NCI-H1417 treated with DMSO at 0.1 percent for 48 hours (cell line): ENCODE measurements at places on chromosomes 3 and 15.

GRCh38 chr15:59344311-59344710 lies 28.4 kb downstream of the MYO1E start:
- DNase-seq, result no peak

DNA sequence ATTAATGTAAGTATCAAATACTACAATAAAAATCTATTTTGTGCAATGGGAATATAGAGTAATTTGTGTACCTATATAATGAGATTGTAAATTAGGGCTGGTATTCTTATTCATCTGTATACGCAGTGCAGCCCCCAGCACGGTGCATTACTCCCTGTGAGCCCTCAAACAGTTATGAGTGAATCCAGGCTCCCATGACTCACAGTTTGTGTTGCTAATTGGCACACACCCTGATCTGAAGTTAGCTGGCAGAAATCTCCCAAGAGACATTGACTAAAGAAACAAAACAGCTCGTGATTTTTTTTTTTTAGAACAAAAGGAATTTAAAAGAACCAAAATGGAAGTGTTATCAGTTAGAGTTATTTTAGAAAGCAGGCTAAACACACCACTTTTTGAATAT lies 15.7 kb downstream of the GK5 start:
- DNase-seq, result no peak

GRCh38 chr15:36525430-36525829 lies 54.0 kb upstream of the CDIN1 start:
- no peak for DNase-seq

GRCh38 chr3:148309390-148310035 lies 388.2 kb upstream of the AGTR1 start:
- DNase-seq, result no peak

DNA sequence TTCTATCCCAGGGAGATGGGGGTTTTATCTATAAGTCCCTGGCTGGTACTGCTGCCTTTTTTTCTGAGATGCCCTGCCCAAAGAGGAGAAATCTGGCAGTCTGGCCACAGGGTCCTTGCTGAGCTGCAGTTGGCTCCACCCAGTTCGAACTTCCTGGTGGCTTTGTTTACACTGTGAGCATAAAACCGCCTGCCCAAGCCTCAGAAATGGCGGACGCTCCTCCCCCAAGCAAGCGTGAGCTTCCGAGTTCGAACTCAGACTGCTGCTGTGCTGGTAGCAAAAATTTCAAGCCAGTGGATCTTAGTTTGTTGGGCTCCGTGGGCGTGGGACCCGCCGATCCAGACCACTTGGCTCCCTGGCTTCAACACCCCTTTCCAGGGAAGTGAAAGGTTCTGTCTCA lies 126.8 kb upstream of the SUCLG2 start:
- DNase-seq, result no peak

DNA sequence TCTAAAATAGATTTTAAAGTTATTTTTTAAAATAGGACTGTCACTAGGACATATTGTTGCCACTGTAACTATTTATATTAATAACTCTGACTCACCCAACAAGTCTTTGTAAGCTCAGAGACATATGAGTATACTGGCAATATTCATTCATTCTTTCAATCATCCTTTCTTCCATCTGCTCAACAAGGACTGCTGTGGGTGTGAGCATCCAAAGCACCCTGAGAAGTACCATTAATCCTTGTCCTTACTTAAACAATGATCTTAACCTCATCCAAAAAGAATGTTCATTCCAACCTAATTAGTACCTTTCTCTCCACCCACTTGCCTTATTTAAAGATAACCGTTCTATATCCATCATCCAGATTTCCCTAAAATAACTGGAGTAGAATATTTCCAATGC lies 94.2 kb upstream of the PPP2R3A start:
- no peak for DNase-seq

DNA sequence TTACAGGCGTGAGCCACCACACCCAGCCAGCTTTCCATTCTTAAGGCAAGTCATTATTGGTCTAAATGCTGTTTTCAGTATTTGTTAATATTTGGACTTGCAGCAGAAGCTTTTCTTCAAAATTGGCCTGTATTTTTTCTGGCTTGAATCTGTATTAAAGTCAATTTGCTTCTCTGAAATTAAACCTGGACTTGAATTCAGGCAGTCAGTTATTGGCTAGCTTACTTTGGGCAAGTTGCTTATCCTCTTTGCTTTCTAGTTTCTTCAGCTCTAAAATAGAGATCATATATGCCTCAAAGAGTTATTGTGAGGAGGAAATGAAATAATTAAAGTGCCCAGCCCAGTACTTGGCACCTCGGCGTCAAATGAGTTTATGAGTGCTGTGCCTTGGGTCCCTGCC lies 17.3 kb downstream of the STARD9 start:
- no peak for DNase-seq

- no peak for DNase-seq
These were observed 2.4 kb downstream of the PSMA4 start for GRCh38 chr15:78542647-78543046.

DNA sequence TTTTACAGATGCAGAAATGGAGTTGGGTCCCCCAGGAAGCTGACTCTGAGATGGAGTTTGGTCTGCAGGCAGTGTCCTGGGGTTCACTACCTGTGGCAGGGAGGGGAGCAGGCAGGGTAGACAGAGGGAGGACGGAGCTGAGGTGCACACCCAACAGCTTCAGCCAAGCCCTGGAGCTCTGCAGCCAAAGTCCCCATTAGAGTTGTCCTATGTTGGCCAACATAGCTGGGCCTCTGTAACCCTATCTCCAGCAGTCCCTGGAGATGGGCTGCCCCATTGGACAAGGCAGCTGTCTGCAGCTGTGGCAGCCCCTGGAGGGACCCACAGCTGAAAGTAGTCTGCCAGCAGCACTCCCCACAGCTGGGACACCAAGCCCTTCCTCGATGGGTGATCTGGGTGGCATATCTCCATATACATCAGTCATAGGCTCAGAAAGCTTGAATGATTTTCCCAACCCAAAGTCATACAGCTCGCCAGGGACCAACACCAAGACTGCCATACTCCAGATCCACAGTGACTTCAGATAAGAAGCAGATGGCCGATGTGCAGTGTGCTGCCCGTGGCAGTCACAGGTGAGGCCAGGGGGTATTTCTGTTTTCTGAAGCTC lies 31.9 kb downstream of the STARD5 start:
- DNase-seq, result no peak

GRCh38 chr3:36738702-36739101 lies 25.7 kb downstream of the DCLK3 start:
- no peak for DNase-seq

- no peak for DNase-seq
These were observed 4.8 kb downstream of the MYL3 start for GRCh38 chr3:46858456-46858855.

GRCh38 chr15:65081758-65082157 lies 5.2 kb downstream of the KBTBD13 start:
- no peak for DNase-seq

GRCh38 chr3:42090973-42091731 lies at the start of gene TRAK1:
Gene TRAK1 (plus strand): TSS chr3:42091357. CDS start chr3:42091470, 113 bp downstream.
- no peak for DNase-seq

GRCh38 chr3:53179580-53179979 lies 18.6 kb downstream of the PRKCD start:
- no peak for DNase-seq

- DNase-seq, result no peak
These were observed 45.3 kb downstream of the SEMA3G start for GRCh38 chr3:52399593-52399992.

DNA sequence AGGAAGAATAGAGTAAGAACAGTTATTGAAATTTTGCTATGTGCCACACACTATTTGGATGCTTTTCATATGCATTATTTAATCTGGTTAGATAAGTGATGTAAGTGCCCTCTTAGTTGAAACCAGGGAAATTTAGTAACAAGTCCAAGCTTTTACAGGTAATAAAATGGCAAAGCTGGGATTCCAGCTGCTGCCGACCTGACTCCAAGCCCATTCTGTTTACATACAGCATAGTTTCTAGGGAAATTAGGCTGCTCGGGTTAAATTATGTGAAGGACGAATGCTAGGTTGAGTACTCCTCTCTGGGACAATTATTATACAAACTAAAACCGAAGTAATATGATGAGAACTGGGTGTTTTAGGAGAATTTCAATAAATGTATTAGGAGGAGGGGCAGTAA lies 38.7 kb upstream of the FAH start:
- DNase-seq, result no peak

DNA sequence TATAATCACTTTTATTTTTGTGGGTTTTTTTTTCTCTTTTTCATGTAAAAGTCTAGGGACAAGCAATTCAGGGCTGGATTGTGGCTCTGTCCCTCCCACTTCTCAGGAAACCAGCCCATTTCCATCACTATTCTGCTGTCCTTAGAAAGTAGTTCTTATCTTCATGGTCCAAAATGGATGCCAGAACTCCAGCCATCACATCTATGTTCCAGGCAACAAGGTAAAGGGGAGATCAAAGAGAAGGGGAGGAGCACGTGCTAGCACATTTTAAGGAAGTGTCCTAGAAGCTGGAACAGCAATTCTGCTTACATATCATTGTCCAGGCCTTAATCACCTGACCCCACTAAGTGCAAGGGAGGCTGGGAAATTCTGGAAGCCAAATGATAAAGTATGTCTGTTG lies 181.1 kb upstream of the C2CD4B start:
- DNase-seq, result no peak

DNA sequence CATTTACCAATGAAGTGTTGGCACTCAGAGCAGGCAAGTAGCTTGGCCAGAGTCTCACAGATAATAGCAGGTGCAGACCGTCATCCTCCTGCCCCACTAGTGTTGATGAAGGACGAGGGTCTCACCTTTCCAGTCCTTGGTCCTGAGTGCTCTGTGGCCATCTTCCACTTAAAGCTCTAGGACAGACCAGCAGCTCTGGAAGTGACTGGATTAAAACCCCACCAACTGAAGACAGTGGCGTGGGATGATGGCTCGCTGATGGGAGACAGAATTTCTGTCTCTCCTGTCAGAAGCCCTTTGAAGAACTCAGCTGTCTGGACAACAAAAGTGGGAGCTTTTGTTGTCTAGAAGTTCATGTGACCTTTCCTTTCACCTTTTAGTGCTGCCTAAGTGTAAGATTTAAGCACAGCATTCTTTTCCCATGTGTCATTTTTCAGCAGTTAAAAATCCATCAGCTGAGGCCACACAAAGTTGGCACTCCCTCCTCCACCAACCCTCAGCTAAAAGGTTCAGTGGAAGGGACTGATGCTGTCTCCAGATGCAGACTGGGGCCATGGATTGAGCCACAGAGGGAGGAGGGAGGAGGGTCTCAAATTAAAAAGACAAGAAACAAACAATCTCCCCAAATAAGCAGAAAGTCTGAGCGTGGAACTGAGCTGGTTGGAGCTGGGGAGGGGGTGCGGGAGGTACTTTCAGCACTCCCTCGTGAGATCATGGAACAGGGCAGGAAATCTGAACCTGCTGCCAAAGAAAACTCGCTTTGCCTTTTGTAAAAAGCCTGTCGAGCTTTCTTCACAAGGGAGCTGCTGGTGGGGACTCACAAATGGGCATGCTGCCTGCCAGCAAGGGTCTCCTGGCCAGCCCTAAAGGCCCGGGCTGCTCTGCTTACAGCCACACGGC lies 148.5 kb upstream of the CTDSPL start:
- no peak for DNase-seq

- no peak for DNase-seq
These were observed 258.2 kb upstream of the CFAP20DC start for GRCh38 chr3:59308001-59308400.

GRCh38 chr3:194654443-194654842 lies 17.5 kb downstream of the LSG1 start:
- DNase-seq, result no peak

GRCh38 chr3:123137001-123137400 lies 64.7 kb upstream of the SEC22A start:
- no peak for DNase-seq

DNA sequence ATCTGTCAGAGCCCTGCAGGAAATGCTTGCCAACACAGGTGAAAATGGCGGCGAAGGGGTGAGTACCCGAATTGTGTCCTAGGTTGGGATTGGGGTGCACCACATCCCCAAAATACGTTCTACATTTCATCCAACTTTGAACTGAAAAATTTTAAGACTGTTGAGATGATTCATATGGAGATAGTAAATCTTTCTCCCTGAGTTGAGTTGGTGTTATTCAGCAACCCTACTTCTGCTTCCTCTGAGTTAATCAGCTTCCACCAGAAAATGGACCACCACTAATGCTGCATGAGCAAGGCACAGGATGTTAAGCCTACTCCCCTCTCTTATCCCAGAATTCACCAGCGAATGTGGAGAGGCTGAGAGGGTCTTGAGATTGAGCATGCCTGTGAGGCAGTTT lies 192.9 kb downstream of the RYR3 start:
- no peak for DNase-seq
